ENCODE measurements at places on chromosomes 4 and X.

GRCh38 chr4:10506077-10506476, 48.9 kb upstream of the ZNF518B start:
- no peak for DNase-seq

- no peak for DNase-seq
Observed at GRCh38 chr4:136392576-136392975, 1139.7 kb downstream of the PCDH18 start.

GRCh38 chrX:69815063-69815462, 199.2 kb downstream of the EDA start:
- DNase-seq: no peak

DNA sequence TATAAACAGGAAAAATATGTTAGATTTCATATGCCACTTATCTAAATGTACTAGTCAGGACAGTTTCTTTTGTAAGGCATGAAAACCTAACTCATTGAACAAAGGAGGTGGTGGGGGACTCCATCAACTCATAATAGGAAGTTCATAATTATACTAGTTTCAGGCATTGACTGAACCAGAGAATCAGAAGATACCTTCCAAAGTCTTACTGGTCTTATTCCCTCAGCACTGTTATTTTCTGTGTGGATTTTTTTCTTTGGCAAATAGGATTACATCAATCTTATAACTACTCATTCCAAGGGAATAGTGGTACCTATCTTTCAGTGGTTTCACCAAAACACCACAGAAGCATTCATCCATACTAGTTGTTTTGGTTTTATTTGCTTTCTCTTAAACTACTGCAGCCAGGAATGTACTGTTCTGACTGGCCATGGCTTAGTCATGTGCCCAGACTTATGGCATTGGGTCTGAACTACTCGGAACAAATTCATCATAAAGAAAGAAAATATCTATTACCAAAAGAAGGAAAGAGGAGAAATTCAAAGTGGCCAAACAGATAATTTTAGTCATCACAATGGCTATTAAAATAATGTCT, 273.9 kb downstream of the ARAP2 start:
- no peak for DNase-seq

DNA sequence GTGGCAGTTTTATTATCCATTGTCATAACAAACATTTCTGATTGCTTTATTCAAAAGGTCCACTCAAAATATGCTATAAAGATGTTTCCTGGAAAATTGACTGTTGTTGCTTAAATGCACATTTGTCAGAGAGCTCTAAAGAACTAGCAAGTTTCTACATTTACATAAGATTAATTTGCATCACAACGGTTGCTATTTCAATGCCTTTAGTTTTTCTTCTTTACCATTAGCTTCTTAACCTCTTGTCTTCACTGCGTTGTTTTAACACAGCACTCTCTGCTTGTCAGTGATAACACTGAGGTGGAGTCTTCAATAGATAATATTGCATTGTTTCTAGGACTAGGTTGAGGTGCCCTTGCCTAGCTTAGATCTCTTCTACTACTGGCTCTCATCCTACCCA, 76.7 kb upstream of the GALNT7 start:
- no peak for DNase-seq

- no peak for DNase-seq
Observed at GRCh38 chr4:2217726-2218125, 24.2 kb downstream of the HAUS3 start.

- DNase-seq: no peak
Observed at GRCh38 chr4:123556526-123556925, 159.9 kb downstream of the SPRY1 start.

GRCh38 chr4:19831644-19832285, 419.9 kb upstream of the SLIT2 start:
- no peak for DNase-seq

DNA sequence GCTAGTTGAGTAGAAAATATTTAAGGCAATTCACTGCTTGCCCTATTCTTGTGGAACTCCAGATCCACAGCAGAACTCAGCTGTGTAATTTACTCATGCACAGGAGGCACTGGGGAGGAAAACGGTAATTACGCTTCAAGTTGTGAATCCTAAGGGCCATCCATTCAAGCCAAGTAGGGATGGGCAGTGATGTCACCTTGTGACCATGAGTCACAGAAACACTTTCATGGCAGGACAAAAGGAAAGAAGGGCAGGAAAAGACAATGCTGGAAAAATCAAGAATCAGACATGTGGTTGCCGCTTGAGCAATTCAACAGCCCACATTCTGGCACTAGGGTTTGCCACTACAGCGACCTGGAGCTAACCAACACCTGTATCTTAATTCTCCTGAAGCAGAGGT, 1.4 kb downstream of the PAQR3 start:
- no peak for DNase-seq

GRCh38 chr4:174037631-174038030, 245.8 kb downstream of the FBXO8 start:
- no peak for DNase-seq

DNA sequence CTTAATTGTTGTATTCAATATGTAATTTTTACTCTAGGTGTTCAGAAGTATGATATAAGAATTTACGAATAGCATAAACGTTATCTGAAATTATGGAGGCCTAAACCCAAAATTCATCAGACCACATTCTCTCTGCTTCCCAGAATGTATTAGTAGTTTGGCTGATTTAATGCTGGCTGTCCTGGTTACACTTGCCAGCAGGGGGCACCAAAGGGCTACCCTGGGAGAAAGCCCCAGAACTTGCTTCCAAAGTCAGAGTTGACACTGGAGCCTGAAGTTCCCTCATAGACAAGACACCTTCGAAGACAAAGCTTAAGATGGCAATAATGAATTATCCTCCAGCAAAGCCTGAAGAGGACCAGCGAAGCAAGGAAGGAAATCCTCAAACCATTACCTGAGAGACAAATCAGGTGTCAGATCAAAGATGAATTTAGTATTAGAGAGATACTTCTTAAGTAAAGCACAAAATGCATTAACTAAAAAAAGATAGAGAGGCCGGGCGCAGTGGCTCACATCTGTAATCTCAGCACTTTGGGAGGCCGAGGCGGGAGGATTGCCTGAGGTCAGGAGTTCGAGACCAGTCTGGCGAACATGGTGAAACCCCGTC, 11.3 kb upstream of the ANOS1 start:
- DNase-seq: peak; percentile 46

Data from stimulated activated CD4-positive, alpha-beta T cell treated with anti-CD3 and anti-CD28 coated beads, Interleukin-1b, Interleukin-23, amount 100 ng/mL, for 1 hour (primary cell).